ENCODE measurements at places on chromosomes 4 and X. TPM values are rescaled to one million over a fixed set of nuclear protein-coding genes. Genes with fewer than 3 reads are reported as not detected.
A peak's percentile ranks its signal among the peaks of the same experiment; 100 is the strongest.

DNA sequence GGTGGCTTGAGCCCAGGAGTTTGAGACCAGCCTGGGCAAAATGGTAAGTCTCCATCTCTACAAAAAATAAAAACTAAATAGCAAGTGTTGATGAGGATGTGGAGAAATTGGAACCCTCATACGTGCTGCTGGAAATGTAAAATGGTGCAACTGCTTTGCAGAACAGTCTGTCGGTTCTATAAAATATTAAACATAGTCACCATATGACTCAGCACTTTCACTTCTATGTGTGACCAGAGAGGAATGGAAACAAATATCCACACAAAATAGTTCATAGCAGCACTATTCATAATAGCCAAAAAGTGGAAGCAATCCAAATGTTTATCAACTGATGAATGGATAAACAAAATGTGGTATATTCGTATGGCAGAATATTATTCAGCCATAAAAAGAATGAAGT is 60.8 kb upstream of the FMR1 start:
- no peaks in the 10 kb centered on the region for H3K36me3 ChIP-seq
- H3K4me3 ChIP-seq: no peak overlapping the region
- no peaks in the 10 kb centered on the region for H3K4me1 ChIP-seq
- peaks cover 1% of the 10 kb centered on the region for H3K27me3 ChIP-seq

- H3K4me3 ChIP-seq: no peak overlapping the region
- no peak for DNase-seq
- H3K27ac ChIP-seq: no peak overlapping the region
- no peaks in the 10 kb centered on the region for H3K27me3 ChIP-seq
- H3K4me1 ChIP-seq: no peaks in the 10 kb centered on the region
- H3K36me3 ChIP-seq: no peaks in the 10 kb centered on the region
These were observed 947.8 kb downstream of the C4orf33 start for GRCh38 chr4:130043732-130044160.

GRCh38 chrX:131399678-131400428 is 110.7 kb upstream of the IGSF1 start:
- H3K4me3 ChIP-seq: no peak overlapping the region
- H3K36me3 ChIP-seq: no peaks in the 10 kb centered on the region
- H3K4me1 ChIP-seq: no peaks in the 10 kb centered on the region
- H3K27ac ChIP-seq: no peak overlapping the region
- peaks cover 8% of the 10 kb centered on the region for H3K27me3 ChIP-seq

DNA sequence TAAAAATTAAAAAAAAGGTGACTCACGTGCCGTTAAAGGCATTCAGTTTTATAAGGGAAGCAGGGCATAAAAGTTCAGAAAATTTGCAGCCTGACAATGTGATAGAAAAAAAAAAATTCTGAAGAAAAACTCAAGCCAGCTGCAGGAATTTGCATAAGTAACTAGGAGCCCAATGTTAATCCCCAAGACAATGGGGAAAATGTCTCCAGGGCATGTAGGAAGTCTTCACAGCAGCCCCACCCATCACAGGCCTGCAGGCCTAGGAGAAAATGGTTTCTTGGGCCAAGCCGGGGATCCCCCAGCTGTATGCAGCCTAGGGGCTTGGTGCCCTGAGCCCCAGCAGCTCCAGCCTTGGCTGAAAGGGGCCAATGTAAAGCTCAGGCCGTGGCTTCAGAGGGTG is 31.2 kb downstream of the CHM start:
- H3K36me3 ChIP-seq: no peaks in the 10 kb centered on the region
- H3K27me3 ChIP-seq: no peaks in the 10 kb centered on the region
- no peak for DNase-seq

GRCh38 chr4:61934198-61934597 is 734.1 kb downstream of the ADGRL3 start:
- no peak overlapping the region for H3K27ac ChIP-seq
- DNase-seq: no peak
- no peaks in the 10 kb centered on the region for H3K27me3 ChIP-seq
- no peaks in the 10 kb centered on the region for H3K36me3 ChIP-seq
- H3K4me1 ChIP-seq: no peaks in the 10 kb centered on the region
- no peak overlapping the region for H3K4me3 ChIP-seq

GRCh38 chr4:6395466-6396228 is 76.8 kb downstream of the PPP2R2C start:
- no peak overlapping the region for H3K27ac ChIP-seq
- no peaks in the 10 kb centered on the region for H3K36me3 ChIP-seq
- no peak overlapping the region for H3K4me3 ChIP-seq
- DNase-seq: no peak
- no peaks in the 10 kb centered on the region for H3K4me1 ChIP-seq

GRCh38 chrX:48919360-48919841 is 577 bp upstream of the PIM2 start:
- peak overlapping the region; percentile 57 for H3K4me3 ChIP-seq
- peaks cover 23% of the 10 kb centered on the region for H3K36me3 ChIP-seq
- no peak for DNase-seq
- H3K4me1 ChIP-seq: no peaks in the 10 kb centered on the region
- H3K27me3 ChIP-seq: no peaks in the 10 kb centered on the region
- peak overlapping the region; percentile 68 for H3K27ac ChIP-seq

DNA sequence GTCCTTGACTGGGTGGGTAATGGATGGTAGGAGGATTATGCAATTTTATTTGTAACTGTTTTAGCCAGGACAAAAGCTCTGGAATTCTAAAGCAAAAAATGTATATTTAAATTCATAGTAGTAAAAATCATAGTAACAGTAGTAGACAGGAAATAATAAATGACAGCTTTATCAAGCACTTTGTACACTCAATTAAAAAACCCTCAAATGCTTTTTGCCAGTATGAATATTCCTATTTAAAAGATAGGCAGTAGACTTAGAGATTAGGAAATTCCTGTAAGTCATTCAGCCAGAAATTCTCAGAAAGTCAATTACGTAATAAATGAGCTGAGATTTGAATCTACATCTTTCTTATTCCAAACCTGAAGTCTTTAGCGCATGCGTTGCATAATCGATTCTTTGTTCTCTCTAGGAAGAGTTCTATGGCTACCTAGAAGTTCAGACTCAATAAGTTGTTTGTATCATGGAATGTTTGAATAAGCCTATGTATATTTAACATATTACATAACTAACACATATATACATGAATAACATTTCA is 2.5 kb downstream of the AADAT start:
- no peak overlapping the region for H3K4me3 ChIP-seq
- DNase-seq: no peak

DNA sequence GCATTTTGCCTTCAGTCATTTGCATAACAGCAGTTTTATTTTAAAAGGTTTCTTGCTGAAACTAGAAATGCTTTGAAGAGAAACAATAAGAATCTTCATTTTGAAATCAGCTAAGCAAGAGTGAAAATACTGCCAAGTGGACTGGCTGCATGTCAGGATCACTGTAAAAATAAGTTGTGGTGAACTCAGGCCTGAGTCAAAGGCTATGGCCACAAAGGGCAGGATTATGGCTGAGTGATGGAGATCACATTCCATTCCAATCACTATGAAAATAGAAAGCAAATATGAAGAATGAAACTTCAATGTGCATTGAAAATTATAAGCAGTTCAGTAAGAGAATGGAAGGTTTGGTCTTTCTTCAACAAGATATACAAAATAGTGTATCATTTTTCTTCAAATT is 224.5 kb downstream of the PCDH18 start:
- no peaks in the 10 kb centered on the region for H3K4me1 ChIP-seq
- H3K36me3 ChIP-seq: no peaks in the 10 kb centered on the region
- no peaks in the 10 kb centered on the region for H3K27me3 ChIP-seq
- peak; percentile 55 for DNase-seq

The THAP9 gene
- total RNA-seq: 2.2 TPM

The TSPAN6 gene
- total RNA-seq: 29.6 TPM

The SLIT2 gene
- total RNA-seq: 33.0 TPM

The PITX2 gene
- total RNA-seq: not detected

Data from adrenal gland (tissue), 19 donors.